Pulmonary artery endothelial cell (primary cell): ENCODE measurements at places on chromosomes 2 and 18.

GRCh38 chr2:112593736-112594135 is 9.3 kb downstream of the CHCHD5 start:
- DNase-seq: no peak

DNA sequence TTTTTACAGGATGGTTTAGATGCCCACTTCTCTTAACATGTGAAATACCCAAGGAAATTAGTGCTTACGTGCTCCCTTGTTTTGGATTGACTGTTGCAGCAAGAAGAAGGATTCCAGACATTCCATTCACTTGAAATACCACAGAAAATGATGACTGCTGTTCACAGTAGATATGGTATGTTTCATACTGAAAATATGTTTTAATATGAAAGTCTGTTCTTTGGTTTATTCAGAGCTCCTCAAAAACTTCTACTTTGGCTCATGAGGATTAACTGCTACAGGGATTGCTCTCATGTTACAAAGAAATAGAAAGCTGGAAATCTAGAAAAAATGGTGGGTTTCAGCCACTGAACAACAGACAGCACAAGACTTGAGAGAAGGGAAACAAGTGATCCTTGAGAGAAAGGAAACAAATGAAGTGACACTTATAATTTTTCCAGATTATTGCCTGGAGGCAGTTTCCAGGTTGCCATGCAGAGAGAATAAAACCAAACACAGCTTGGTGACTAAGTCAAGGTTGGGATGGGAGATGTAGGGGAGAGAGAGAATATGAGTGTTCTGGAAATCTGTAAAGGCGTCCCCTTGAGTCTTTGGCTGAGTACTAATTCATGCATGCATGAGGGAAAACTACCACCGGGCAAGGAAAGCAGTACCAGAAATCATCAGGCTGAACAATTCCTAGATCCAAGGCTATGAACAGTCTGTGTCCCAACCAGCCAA is 348.1 kb downstream of the CLIP4 start:
- no peak for DNase-seq

- DNase-seq: peak; percentile 53
These were observed 48.6 kb downstream of the RPIA start for GRCh38 chr2:88739985-88740600.

GRCh38 chr18:74478880-74479279 is 17.3 kb upstream of the CNDP2 start:
- no peak for DNase-seq

- DNase-seq: no peak
These were observed 31.7 kb downstream of the GPR39 start for GRCh38 chr2:132448331-132448730.

- DNase-seq: no peak
These were observed 277.5 kb downstream of the DYSF start for GRCh38 chr2:71730785-71731383.
